ENCODE measurements at places on chromosomes 7 and 10.

DNA sequence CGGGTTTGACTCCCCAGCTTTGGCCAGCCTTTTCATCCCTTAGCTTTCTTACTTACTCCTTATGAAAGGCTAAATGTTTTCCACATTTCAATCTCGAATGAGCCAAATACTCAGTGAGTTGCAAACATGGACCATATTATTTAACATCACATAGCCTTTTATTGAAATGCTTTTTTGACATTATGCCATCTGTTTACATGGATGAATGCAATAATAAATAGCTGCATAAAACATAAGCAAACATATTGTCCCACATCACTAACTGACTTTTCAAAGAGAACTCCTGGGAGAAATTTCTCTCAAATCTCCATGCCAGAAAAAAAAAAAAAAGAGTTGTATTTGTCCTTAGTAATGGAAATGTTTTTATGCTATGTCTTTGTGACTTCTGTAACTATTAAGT, 134.9 kb downstream of the LSMEM1 start:
- DNase-seq: no peak

- no peak for DNase-seq
Measured at GRCh38 chr10:97683556-97684367, 3.3 kb downstream of the AVPI1 start.

- no peak for DNase-seq
Measured at GRCh38 chr7:20083781-20084180, 133.4 kb downstream of the MACC1 start.

DNA sequence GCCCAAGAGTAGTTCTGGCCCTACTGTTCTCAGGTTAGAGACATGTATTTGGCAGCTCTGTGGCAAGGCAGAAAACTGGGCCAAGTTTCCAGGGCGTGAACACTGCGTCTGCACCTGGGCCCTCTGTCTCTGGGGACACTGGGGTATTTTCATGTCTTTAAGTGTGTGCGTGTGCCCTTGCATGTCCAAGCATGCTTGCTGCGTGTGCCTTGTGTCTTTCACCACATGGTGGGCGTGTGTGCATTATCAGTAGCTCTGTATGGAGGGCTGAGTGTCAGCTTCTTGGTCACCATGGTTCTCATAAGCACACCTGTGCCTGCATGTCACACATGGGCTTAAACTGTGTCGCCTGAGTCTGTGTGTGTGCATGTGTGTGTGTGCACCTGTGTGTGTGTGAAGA, 69.3 kb downstream of the HIPK2 start:
- no peak for DNase-seq

GRCh38 chr10:50334273-50334672, 83.0 kb upstream of the ASAH2 start:
- no peak for DNase-seq

- DNase-seq: no peak
Measured at GRCh38 chr10:1398626-1399410, 338.5 kb downstream of the ADARB2 start.

DNA sequence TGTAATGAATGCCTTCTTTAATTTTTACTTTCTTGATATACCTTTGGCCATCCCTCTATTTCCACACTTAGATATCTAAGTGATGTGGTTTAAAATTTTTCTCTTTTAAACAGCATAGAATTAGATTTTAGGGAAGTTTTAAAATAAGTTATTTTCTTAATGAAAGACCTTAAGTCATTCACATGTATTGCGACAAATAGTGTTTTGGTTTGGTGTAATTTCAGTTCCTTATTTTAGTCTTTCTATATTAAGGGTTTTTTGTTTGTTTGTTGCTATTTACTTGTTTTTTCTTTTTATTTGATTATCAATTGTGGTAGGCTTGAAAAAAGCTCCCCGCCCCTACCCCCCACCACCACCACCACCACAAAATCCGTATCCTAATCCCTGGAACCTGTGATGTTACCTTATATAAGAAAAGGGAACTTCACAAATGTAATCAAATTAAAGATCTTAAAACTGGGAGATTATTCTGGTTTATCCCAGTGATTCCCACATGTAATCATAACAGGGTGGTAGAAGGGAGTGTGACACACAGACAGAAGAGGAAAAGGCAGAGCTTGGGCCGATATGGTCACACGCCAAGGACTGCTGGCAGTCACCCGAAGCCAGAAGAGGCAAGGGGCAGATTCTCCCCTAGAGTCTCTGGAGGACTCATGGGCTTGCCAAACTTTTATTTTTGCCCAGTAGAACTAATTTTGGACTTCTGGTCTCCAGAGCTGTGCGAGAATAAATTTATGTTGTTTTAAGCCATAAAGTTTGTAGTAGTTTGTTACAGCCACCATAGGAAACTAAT, 149.7 kb downstream of the NPSR1 start:
- no peak for DNase-seq

DNA sequence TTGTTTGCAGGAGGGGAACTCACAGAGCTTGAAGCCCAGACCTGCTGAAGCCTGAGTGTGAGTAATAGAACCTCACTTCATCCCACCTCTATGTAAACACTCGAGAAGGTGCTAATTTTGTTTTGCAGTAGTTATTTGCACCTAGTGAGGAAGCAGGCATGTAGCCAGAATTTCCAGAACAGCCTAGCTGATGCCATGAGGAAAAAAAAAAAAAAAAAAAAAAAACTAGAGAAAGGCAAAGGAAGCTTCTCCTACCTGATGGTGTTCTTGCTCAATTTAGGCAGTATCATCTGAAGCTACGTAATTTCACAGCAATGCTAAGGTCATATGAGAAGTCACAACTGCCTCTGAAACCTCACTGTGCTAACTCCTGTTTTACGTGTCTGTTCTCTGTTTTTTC, 13.6 kb upstream of the GPR37 start:
- DNase-seq: no peak

GRCh38 chr10:16904049-16904448, 86.8 kb upstream of the RSU1 start:
- no peak for DNase-seq

- DNase-seq: peak; percentile 3
Measured at GRCh38 chr10:15433850-15434537, 62.9 kb upstream of the FAM171A1 start.

DNA sequence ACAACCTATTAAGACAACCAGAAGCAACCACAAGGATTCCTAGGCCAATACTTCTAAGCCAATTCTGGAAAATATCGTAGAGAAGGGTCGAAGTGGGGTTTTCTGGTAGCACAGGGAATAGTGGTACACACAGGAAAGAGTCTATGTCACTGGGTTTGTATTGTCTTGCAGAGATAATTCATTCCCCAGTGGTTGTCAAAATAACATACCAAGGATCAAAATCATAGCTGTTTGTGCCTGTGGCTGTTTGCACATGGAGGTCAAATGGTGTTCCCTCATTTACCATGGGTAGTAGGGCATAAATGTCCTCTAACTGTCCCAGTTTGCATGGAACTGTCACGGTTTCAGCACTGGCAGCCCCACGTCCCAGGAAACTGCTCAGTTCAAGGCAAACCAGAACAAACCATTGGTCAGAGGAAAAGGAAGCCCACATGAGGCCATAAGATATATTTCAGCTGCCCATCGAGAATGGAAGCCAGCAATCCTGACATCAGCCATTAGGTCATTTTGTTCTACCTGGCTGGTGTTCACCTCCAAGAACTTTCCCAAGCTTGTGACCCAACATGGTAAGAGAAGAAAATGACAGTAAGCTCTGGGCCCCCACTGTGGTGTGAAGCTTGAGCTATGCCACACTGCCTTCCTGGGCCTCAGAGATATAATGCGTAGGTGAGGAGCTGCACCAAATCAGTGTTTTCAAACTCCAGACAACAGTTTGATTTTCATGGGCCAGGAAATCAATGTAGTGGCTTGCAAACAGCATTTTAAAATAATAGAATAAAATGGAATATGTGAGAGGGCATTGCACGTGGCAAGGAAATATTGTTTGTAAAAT, 53.9 kb upstream of the NFE2L3 start:
- DNase-seq: no peak

- DNase-seq: no peak
Measured at GRCh38 chr10:129373718-129374117, 93.3 kb upstream of the MGMT start.

DNA sequence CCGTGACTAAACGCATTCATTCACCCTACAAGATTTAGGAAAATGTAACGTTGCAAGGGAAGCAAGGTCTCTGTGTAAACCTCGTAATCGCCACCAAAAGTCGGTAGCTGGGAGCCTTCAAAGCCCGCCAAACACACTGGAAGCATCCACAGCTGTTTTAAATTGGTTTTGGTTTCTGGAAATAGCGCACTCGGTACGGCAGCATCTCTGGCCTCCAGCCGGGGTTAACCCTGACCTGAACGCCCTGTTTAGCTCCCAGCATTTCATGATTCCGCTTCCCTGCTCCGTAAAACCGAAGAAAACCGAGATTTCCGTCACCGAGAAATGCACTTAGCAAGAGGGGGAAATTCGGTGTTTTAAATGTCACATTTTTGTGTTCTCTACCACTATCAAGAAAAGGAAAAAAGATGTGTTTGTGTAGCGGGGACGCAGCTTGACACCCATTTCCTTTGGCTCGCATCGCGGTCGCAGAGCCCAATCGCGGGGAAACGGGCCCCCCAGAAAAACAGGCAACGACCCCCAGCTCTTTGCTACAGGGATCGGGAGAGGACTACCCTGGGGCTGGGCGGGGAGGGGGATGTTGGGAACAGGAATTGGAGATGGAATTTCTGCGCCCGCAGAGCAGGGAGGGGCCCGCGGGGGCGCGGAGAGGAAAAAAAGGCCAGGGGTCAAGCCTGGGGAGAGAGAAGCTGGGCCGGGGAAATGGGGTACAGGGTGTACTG, 646 bp downstream of the SGCE start:
- no peak for DNase-seq

DNA sequence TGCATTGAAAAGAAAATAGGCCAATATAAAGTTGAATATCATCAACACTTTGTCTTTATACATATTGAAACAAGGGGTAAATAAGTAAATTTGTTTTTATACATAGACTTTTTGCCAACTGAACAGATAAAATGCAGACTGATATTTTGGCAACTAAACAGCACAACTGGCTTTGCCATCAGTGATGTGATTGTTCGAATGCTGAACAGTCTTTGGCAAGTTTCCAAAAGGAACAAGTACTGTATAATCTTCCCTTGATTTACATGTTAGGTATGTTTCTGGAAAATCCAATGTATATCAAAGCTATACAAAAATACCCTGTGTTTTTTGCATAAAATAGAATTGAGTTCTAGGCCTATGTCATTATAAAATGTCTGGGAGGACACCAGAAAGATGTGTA, 18.2 kb upstream of the ANKRD1 start:
- DNase-seq: no peak

DNA sequence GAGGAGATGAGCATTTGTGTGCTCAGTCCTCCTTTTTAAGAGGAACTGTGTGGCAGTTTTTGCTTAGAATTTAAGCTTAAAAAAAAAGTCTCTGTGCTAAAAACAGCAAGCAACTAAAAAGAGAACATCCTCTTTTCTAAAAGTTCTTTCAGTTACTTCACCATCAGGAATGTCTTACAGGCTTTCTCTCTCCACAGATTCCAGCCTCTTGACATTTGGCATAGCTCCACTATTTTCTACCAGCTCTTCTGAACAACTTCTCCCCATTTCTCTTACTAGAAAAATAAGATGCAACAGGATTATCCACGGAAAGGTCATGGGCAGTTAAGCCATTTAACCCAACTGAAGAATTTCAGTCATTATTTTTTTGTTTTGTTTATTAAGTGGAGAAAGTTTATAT, 13.2 kb downstream of the PCLO start:
- DNase-seq: no peak

- DNase-seq: no peak
Measured at GRCh38 chr7:106029941-106030340, 66.9 kb downstream of the CDHR3 start.

DNA sequence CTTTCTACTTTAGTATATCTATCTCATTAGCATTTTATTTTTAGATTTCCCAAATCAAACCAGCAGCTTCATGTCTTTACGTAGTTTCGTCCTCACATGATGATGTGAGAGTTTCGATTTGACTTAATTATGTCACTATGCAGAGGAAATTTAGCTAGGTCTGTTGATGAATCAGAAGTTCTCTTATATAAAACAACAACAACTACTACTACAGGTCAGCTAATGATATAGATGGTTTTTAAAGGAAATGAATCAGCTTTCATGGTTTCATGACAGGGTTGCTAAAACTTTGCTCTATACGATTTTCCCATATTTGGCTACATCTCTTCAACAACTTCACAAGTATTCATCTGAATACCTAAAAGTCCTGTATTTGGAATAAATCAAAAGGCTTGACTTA, 28.6 kb downstream of the JAZF1 start:
- no peak for DNase-seq

- no peak for DNase-seq
Measured at GRCh38 chr7:148650232-148650858, 48.4 kb upstream of the CUL1 start.

DNA sequence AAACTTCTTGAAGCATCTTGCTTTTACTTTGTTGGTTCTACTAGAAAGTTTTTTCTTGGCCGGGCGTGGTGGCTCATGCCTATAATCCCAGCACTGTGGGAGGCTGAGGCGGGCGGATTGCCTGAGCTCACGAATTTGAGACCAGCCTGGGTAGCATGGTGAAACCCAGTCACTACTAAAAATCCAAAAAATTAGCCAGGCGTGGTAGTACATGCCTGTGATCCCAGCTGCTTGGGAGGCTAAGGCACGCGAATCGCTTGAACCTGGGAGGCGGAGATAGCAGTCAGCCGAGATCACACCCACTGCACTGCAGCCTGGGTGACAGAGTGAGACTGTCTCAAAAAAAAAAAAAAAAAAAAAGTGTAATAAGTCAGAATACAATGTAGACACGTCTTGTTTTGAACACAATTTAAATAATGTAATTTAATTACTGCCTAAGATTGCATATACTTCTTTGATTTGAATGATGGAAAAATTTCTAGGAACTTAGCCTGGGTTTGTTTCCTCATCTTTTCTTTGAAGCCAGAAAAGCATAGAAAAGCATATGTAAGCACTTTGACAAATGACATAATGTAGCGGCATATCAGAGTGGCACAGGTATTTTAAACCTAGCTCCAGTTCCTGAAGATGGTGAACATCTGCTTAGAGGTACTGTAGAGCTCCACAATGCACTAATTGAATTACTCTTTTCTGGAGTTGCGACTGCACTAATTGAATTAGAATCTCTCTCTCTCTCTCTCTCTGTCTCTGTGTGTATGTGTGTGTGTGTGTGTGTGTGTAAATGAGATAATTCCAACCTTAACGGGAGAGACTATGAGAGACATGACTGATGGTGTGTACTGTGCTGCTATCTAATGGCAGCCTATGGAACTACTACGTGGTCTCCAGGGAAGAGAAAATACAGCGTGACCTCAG, 87.8 kb downstream of the BTRC start:
- no peak for DNase-seq

DNA sequence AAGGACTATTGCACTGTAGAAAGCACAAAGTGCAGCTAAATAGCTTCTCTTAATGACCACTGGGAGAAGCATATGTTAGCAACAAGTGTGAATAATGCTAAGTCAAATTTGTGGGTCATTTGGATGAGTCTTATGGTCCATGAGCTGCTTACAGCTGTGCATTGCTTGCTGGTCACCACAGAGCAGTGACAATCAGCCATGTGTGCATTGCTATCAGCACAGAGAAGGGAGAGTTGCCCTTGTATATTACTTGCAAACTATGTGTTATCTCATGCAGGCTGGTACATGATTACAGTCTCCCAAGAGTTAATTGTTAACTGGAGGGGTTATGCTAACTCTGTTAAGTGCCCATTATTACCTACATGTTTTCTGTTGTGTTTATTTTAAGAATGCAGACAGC, 25.7 kb downstream of the MRPS33 start:
- no peak for DNase-seq

- DNase-seq: no peak
Measured at GRCh38 chr10:44882166-44882720, 28.9 kb upstream of the TMEM72 start.
